ENCODE measurements at places on chromosomes 16 and 17. TPM values are rescaled to one million over a fixed set of nuclear protein-coding genes. Genes with fewer than 3 reads are reported as not detected.
A peak's percentile ranks its signal among the peaks of the same experiment; 100 is the strongest.

CDRT15L2 gene
- not detected for total RNA-seq

PPP1R1B gene
- not detected for total RNA-seq

MRPL45 gene
- total RNA-seq: 12.8 TPM

SPIRE2 gene
- 0.35 TPM for total RNA-seq

DNA sequence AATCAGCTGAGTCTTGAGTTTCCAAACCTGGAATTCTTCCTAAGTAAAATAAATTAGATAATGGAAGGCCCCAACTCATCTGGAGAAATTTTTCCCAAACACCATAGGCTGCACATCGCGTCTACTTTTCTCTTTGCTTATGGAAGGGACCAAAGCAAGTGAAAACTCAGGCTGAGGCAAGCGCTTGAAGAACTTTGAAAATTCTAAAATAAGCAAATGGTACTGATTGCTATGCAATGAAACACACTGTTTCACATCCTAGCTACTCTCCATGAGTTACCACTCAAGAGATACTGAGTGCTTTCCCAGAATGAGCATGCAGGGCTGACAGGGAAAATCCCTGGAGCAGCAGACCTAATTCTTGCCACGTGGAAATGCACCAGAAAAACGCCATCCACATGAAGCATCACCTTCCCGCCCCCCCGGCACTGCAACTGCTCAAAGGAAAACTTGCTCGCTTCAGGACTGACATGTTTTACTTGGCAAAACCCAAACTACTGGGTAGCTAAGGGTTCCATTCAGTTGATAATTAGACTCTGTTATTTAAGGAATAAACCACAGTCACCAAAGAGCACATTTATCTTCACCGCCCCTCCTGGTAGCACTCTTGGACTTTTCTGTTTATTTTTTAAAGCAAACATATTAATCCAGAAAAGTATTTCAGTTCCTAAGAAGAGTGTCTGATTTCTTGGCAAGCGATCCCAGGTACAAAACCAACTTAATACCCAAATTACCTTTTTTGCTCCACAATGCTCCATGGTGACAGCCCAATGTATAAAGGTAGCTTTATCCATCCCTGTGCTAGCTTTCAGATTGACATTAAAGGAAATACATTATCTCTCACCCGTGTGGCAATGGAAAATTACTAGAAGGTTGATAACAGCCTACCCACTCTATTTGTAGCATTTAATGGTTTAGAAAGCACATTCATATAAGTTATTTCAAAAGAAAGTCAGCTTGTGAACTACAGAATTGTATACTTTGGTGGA is 62.5 kb downstream of the WDR59 start:
- no peak for DNase-seq

- DNase-seq: no peak
Measured at GRCh38 chr16:84096447-84097005, 20.2 kb downstream of the MBTPS1 start.

GRCh38 chr16:27625050-27625697 is 75.2 kb downstream of the KATNIP start:
- DNase-seq: no peak

GRCh38 chr17:43645765-43646481 is 15.8 kb downstream of the MEOX1 start:
- DNase-seq: no peak

DNA sequence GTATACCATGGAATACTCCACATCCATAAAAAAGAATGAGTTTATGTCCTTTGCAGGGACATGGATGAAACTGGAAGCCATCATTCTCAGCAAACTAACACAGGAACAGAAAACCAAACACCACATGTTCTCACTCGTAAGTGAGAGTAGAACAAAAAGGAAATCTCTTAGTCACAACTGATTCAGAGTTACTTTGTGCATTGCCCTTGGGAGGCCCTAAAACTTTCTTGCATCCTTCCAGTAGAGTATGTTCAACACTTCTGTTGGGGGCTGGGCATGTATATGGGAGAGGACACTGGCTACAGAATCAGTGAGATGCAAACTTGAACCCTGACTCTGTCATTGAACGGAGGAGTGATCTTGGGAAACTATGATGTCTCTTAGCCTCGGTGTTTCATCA is 147.4 kb upstream of the IRX5 start:
- DNase-seq: no peak

GRCh38 chr17:49223517-49224197 is 6.9 kb downstream of the PHOSPHO1 start:
- DNase-seq: peak; percentile 44

DNA sequence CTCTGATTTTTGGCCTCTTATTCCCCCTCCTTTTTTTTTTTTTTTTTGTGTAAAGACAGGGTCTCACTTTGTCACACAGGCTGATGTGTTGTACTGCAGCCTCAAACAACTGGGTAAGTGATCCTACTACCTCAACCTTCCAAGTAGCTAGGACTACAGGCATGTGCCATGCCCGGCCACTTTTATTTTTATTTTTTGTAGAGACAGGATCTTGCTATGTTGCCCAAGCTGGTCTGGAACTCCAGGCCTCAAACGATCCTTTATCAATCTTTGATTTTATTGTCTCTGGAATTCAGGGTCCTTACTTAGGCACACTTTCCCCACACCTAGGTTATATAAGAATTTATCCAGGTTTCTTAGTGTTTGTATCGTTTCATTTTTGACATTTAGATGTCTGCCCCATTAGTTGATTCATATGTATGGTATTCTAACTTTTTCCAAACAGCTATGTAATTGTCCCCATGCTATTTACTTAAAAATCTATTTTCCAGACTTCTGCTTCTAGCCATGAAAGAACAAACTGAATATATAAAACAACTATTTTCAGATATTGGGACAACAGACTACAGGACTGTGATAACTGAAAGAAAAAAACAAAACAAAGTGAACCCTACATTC is 13.9 kb downstream of the CMC2 start:
- DNase-seq: no peak

DNA sequence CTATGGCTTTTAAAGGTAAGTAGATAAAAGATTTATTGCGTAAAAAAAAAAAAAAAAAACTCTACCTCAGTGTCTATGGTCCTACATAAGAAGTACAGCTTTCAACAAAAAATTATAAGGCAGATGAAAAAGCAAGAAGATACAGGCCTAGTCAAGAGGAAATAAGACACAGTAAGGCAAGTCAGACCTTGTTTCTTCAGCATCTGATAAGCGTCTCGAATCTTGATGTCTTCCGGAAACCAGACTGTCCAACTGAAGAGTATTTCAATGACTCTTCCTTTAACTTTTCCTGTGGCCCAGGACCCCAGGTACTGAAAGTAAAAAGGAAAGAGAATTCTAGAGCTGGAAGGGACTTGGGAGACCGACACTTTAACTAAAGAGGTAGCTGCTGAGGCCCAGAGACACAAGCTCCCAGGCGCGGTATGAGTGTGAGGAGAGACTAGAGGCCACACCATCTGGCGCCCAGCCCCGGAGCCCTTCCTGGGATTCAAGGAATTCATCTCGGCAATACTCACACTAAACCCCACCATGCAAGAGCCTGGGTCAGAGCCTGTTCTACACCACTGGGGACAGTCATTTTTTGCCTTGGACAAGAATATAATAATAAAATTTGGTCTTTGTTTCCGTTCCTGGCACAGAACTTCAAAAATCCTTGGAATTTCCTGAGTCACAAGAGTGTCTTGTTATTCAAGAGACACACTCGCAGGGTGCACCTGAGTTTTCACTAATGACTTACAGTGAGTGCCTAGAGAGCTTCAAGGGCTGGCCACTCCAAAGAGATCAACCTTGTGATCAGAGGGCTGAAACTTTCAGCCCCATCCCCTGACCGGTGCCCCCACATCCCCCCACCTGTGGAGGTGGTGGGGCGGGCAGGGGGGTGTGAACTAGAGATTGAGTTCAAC is 18.6 kb downstream of the GGA2 start:
- no peak for DNase-seq

GRCh38 chr17:48310748-48311213 is 119.2 kb downstream of the SKAP1 start:
- no peak for DNase-seq

Data from CD4-positive, CD25-positive, alpha-beta regulatory T cell (primary cell).